ENCODE measurements at places on chromosomes 5 and 9.

DNA sequence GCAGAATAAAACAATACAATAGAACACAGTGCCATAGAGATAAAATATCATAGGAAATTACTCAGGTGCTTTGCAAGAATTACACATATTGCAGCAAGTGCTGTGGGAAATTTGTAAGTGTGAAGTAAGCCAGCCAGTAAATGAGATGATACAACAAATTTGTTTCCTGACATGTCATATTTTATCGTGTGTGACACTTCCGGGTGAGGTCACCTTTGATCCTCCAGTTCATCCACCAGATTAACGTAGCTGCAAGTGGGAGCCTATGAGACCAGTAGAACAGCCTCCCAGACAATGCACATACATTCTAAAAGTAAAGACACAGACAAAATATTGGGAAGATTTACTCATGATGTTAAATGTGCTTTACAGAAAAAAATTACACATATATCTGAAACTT, 72.2 kb downstream of the PRDM9 start:
- DNase-seq, result no peak

DNA sequence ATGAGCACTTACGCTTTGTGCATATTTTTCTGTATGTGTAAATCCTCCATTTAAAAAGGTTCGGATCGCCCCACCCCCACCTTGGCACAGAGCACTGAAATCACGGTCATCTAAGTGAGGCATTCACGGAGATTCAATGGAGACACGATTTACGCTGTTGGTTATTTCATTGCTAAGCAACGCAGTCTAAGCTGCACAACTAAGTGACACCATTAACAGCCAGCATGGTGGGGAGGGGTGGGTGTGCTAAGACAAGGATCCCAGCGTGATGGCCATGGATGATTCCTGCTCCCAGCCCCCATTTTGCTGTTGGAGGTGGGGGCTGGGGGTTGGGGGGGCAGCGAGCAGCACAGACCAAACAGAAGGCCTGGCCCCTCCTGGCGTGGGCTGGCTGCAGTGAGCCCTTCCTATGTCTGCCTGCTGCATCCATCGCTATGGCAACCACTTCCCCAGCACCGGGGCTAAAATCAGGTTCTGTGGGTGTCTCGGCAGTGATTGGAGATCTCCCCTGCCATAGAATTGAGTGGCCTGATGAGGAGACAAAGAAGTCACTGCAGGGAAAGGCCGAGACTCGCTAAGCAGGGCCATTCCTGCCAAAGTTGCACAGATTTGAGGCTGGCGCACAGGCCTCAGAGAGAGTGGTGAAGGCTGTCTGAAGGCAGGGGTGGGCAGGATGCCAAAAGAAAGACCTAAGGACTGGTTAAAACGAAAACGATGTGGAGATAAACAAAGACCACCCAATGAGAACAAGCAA, 14.3 kb upstream of the MARCHF6 start:
- DNase-seq, result no peak

GRCh38 chr9:70615464-70616138, 201.1 kb upstream of the KLF9 start:
- DNase-seq, result no peak

DNA sequence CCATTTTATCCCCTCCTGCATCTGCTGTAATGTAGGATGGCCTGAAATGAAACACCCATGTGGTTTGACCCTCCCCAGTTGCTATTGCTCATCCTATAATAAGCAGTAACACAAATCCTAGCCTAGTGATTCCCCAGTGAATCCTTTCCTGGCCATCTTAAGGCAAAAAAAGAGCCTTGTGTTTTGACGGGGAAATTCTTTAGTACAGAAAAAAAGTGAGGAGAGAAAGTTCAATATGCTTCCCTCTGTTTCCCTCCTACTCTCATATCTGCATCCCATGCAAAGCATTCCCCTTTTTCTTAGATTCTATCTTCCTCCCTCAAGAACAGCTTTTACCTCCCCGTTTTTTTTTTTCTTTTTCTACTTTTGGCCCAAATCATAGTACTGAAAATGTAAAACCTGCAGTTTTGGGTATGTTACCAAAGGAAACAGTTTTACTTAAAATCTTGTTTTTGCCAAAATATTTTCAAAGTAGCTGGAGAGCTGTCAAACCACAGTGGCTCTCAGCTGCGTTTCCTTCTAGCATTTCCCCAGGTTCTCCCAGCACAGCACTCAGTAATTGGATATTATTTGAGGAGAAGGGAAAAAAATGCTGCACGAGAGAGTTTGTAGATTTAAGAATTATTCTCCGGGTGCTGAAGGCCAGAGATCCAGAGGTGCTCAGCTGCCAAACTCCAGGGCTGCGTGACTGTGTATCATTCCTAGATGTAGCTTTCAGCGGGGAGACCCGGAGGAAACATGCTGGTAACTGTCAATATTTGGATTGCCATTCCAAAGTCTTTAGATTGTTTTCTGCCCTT, 321.4 kb downstream of the NPR3 start:
- DNase-seq, result no peak

- DNase-seq, result no peak
Observed at GRCh38 chr5:123441408-123441807, 18.2 kb upstream of the CEP120 start.

DNA sequence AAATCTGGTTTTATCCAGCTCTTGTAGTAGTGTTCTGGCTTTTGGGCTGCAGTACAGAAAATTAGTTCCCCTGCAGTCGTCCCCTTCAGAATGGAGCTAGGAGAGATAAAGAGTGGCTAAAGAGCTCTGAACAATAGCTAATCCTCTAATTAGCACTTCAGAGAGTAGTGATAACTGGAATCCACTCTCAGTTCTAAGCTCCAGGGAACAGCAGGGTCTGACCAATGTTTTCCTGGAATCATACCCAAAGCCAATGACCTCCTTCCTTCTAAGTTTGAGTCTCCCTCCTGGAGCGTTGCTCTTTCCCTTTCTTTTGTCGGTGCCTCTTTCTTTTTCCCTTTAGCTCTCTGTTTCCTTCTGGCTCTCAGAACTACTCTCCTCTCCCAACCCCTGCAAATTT, 47.4 kb downstream of the MFAP3 start:
- no peak for DNase-seq

GRCh38 chr5:160312134-160312959, at the start of gene CCNJL:
Gene CCNJL, minus strand, starts transcription at chr5:160312564. Its CDS starts 641 bp downstream, at chr5:160311923.
- peak; percentile 87 for DNase-seq

DNA sequence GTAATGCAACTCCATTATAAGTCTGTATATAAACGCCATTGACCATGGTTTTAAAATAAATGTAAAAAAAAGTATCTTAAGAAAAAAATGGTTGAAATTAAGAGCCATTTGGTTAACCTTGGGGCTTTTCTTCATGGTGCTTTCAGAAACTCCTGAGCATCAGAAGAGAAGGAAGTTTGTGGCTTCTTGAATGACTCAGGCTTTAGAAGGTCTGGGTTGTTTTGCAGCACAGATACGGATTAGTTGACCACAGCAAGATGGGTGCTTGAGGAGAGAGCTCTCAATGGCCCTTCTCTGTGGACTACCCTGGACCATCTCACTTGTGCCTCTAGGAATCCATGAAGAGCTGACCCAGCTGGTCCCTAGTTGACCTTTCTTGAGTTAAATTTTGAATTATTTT, 189.5 kb downstream of the TMEM38B start:
- DNase-seq, result no peak

GRCh38 chr9:86541014-86541570, 186.9 kb upstream of the TUT7 start:
- DNase-seq, result no peak

DNA sequence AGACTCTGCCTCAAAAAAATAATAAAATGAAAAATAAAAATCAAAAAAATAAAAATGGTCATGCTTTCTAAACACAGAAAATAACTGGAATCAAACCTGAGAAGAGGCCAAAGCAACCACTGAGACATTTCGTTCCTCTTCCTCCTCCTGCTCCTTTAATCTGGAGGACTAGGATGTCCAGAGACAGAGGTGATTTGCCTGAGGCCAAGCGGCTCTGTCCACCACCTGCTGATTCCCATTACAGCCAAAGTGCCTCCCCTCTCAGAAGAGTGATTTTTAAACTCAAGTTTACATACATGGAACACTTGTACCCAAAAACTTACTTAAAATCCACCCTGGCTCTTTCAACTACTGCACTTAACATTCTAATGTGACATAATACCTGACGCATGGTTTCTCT, 65.6 kb downstream of the TLE1 start:
- peak; percentile 58 for DNase-seq

GRCh38 chr9:70045452-70045851, 1.8 kb downstream of the MAMDC2 start:
- DNase-seq, result no peak

All from islet precursor cell (in vitro differentiated cells).